Cardiac atrium fibroblast (primary cell): ENCODE measurements at places on chromosomes 3 and 15. TPM values are rescaled to one million over a fixed set of nuclear protein-coding genes. Genes with fewer than 3 reads are reported as not detected.

CIAO2A gene
- total RNA-seq = 42.9 and 69.3 TPM in 2 replicates

DLEC1 gene
- under 0.01 and 0.49 TPM in 2 replicates for total RNA-seq

PPP1R2 gene
- total RNA-seq = 56.9 and 63.2 TPM in 2 replicates

RTP3 gene
- not detected in 2 replicates for total RNA-seq
